Endothelial cell of umbilical vein (primary cell): ENCODE measurements at places on chromosomes 3 and 15.

- no peaks in the 10 kb centered on the region for H3K36me3 ChIP-seq
- H3K4me1 ChIP-seq: no peaks in the 10 kb centered on the region
Measured at GRCh38 chr15:73283366-73283962, 85.3 kb downstream of the HCN4 start.

DNA sequence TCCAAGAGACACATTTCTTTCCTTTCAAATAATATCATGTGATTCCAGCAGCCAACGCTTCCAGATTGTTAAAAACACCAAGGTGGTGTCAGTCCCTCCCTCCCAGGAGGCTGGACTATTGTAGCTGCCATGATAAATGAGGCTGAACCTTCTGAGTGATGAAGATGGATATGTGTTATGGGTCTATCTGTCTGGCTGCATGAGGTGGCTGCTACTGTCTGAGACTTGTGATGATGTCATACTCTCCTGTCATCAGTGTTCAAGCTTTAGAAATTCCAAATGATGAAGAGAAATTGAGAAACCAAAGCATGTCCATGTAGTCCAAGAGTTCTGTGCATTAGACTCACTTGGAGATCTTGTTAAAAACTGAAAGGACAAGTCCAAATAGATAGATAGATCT lies 683.0 kb downstream of the NTRK3 start:
- DNase-seq: no peak
- H3K36me3 ChIP-seq: no peaks in the 10 kb centered on the region
- no peaks in the 10 kb centered on the region for H3K27me3 ChIP-seq

DNA sequence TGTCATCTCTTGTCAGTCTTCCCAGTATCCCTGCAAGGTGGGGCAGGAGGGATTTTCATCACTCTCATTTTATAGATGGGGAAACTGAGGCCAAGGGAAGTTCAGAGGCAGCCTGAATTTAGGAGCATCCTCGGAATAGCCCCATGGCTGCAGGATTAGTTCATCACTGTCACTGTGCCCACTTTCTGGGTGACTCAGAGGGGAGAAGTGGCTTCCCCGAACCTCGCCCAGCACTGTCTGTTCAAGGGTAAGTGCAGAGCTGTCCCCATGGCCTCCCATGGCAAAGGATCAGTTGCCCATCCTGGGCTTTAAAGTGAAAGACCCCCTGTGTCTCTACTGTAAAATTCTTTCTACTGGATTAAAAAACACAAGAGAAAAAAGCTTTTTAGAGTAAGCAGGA lies 60.0 kb upstream of the SEC13 start:
- H3K27me3 ChIP-seq: no peaks in the 10 kb centered on the region
- DNase-seq: no peak
- H3K27ac ChIP-seq: no peak overlapping the region
- no peak overlapping the region for H3K4me3 ChIP-seq
- H3K4me1 ChIP-seq: no peaks in the 10 kb centered on the region

DNA sequence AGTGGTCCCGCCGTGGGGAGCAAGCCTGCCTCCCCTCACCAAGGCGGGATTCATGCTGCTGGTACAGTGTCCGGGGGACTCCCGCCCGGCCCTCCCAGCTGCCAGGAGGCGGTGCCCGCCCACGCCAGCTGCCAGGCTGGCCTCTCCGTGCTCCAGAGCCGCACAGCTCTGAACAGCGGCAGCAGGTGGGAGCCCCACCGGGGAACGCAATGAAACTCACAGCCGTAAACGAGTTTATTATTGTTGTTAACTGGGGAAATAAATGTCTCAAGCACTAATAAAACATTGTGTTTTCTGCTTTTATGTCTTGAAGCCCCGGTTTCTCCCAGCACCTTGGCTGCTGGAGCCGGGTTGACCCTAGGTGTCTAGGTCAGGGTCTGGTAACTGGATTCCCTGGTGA lies 317.7 kb upstream of the TLE3 start:
- H3K4me1 ChIP-seq: no peaks in the 10 kb centered on the region
- no peak overlapping the region for H3K27ac ChIP-seq
- no peak overlapping the region for H3K4me3 ChIP-seq

DNA sequence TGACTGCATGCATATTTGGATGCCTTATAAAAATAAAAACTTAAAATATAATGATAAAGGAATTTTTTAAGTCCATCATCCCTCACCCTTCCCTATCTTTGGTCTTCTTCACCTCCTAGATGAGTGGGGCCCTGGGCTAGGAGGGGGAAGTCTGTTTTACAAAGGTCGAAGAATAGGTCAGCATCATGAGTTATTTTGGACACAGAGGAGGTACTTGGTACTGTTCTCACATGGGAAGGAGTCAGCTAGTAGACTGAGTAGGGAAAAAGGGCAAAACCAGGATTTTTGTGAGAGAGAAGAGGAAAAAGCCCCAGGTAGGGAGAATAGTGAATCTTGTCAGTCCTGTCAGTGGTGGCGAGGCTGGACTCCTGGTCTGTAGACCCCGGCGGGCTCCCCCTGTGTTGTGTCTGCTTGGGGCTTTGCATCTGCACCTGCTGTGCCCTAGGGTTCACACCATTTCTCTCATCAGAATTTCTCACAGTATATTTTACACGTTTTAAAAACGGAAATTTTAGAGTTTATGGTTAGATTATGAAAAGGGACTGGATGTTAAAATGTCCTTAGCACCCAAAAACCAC lies 17.2 kb downstream of the GCSAM start:
- DNase-seq: no peak
- H3K27me3 ChIP-seq: no peaks in the 10 kb centered on the region
- no peak overlapping the region for H3K4me3 ChIP-seq
- H3K4me1 ChIP-seq: peaks cover 7% of the 10 kb centered on the region
- no peak overlapping the region for H3K27ac ChIP-seq
- H3K36me3 ChIP-seq: no peaks in the 10 kb centered on the region

- no peak overlapping the region for H3K4me3 ChIP-seq
- no peaks in the 10 kb centered on the region for H3K36me3 ChIP-seq
- H3K27ac ChIP-seq: no peak overlapping the region
- H3K4me1 ChIP-seq: no peaks in the 10 kb centered on the region
- H3K27me3 ChIP-seq: no peaks in the 10 kb centered on the region
- peak; percentile 8 for DNase-seq
Measured at GRCh38 chr15:61974759-61975158, 85.5 kb downstream of the VPS13C start.

DNA sequence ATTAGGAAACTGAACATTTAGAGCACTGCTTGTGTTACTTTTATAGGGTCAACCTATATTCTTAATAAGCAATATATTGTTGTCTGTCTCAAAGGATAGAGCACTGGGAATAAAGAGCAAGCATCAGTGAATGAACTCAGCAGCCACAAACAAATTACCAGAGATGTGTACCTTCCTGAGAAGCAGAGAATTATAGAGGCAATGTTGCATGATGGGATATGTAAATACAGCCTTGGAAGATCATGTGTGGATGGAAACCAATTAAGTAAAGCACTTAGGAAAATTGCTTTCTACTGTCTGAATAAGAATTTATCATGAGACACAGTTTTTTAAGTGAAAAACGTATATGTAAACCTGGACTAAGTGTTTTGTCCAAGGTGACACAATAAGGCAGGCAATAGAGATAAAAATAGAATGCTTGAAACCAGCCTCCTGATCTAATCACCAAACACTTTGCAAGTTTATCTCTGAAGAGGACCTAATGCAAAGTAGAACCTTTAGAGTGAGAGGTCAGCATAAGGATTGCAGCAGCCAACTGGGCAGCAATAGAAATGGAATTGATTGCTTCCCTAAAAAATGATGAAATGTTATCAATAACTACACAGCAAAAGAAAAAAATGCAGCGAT lies 848.0 kb downstream of the TUSC7 start:
- H3K4me1 ChIP-seq: no peaks in the 10 kb centered on the region
- H3K27me3 ChIP-seq: no peaks in the 10 kb centered on the region
- H3K4me3 ChIP-seq: no peak overlapping the region
- H3K27ac ChIP-seq: no peak overlapping the region
- no peak for DNase-seq

DNA sequence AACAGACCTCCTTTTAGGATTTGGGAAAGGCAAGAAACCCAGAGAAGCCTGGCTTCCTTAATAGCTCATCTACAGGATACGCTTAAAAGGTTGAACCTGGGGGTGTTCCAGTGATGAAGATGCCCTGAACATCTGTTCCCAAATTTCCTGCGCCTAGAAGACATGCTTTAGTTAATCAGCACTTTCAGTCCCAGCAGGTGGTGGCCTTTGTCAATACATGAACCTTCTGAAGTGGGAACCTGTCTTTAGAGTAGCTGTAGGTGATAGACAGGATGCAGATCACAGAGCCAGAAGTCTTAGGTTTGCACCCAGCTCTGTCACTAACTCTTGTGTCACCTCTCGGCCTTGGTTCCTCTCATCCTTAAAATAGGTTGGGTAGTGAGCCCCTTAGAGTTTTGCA lies 149.7 kb upstream of the SYNPR start:
- no peak overlapping the region for H3K4me3 ChIP-seq
- no peaks in the 10 kb centered on the region for H3K27me3 ChIP-seq

DNA sequence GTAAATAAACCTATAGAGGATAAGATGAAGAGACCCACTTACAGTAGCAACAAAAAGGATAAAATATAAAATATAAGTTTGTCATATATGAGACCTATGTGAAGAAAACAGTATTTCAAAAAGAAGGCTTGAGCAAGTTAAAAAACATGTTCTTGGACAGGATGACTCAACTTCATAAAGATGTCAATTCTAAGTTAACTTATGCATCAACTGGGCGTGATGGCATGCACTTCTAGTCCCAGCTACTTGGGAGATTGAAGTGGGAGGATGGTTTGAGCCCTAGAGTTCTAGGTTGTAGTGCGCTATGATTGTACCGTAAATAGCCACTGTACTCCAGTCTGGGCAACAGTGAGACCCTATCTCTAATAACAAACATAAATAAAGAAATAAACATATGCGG lies 59.7 kb downstream of the PDCD6IP start:
- no peak overlapping the region for H3K4me3 ChIP-seq
- H3K4me1 ChIP-seq: peaks cover 30% of the 10 kb centered on the region
- peaks cover 3% of the 10 kb centered on the region for H3K36me3 ChIP-seq
- H3K27me3 ChIP-seq: no peaks in the 10 kb centered on the region

- H3K4me1 ChIP-seq: no peaks in the 10 kb centered on the region
- H3K27ac ChIP-seq: no peak overlapping the region
- H3K36me3 ChIP-seq: no peaks in the 10 kb centered on the region
- H3K4me3 ChIP-seq: no peak overlapping the region
Measured at GRCh38 chr15:66950114-66950513, 115.3 kb upstream of the SMAD3 start.

DNA sequence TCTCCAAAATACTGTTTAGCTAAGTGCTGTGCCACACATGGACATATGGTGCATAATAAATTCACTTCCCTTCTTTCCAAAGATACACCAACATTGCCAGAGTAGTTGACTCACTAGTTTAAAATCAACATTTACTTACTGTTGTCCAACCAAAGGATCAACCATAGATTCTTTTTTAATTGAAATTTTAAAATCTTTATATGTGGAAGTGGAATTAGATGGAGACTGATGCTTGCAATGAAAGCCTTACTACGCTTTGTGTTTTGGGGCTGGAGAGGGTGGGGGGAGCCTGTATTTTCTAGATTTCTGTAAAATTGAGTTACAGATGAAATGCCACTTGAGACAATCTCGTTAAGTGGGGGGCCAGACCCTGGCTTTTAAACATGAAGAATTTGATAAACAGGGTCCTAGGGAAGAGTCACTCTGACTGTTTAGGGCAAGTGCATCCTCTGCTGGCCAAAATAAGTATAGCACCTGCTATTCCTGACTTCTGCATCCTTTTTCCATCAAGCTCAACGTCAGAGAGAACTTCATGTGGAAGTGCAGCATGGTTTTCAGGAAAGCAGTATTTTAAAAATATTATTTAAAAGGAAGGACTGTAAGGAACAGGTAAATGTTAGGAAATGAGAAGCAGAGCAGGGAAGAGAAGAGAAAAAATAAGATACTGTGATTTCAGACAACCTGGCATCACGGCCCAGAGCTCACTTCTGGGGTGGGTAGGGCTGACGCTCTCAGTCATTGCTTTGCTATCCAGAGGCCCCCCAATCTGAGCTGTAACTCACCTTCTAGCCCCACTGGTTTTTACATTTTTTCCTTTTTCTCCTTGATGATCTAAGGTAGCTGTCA lies 76.7 kb downstream of the BOC start:
- H3K27me3 ChIP-seq: no peaks in the 10 kb centered on the region
- H3K4me3 ChIP-seq: no peak overlapping the region
- H3K4me1 ChIP-seq: peaks cover 8% of the 10 kb centered on the region
- no peak overlapping the region for H3K27ac ChIP-seq
- H3K36me3 ChIP-seq: no peaks in the 10 kb centered on the region
- peak; percentile 75 for DNase-seq

GRCh38 chr3:57164217-57164656 lies 916 bp downstream of the IL17RD start:
- peak overlapping the region; percentile 1 for H3K4me3 ChIP-seq
- H3K27ac ChIP-seq: no peak overlapping the region
- H3K36me3 ChIP-seq: no peaks in the 10 kb centered on the region

DNA sequence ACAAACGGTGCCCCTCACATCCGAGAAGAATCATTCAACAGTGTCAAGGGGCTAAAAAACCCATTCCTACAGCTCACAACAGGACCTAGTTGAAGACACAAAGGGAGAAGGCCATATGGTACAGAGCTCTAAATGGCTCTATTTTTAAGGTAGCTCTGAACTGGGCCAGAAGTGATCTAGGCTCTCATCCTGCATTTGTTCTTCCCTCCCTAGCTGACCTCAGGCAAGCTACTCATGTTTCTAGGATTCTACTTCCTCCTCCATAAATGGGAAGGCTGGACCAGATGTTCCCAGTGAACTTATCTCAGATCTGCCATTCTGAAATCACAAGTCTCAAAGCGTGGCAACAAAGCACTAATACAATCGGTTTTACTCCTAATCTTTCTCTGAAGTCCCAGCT lies 62.3 kb downstream of the CPNE4 start:
- H3K27ac ChIP-seq: no peak overlapping the region
- H3K4me3 ChIP-seq: no peak overlapping the region
- H3K27me3 ChIP-seq: no peaks in the 10 kb centered on the region
- no peaks in the 10 kb centered on the region for H3K36me3 ChIP-seq

DNA sequence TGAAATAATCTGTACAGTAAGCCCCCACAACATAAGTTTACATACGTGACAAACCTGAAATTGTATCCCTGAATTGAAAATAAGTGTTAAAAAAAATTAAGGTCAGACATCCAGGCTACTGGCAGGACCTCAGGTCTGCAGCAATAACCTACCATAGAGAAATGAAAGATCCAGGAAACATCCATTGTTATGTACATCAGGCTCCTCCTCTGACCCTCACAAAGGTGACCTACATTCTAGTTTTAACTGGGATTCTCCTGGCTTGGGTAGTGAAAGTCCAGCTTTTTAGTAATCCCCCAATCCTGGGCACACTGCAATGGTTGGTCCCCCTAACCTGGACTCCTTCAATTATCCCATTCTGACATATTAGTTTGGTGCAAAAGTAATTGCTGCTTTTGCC lies 749.6 kb upstream of the LMCD1 start:
- no peak overlapping the region for H3K27ac ChIP-seq
- no peaks in the 10 kb centered on the region for H3K36me3 ChIP-seq
- H3K4me1 ChIP-seq: no peaks in the 10 kb centered on the region
- no peak for DNase-seq
- no peak overlapping the region for H3K4me3 ChIP-seq

DNA sequence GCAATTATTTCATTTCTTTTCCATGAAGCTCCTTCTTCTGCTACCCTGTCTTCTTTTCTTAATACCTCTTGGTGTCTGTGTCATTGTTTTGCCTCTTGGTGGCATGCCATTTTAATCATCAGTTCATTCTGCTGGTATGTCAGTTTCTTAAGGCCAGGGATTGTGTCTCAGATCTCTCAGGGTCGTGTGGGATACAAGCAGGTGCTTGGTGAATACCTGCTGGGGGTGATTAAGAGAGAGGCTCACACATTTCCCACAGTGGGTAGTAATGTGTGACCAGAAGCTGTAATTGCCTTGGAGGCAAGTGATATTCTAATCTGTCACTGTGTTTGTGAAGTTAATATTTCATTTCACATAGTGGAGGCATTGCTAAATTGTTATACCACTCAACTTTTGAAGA lies 361.4 kb upstream of the TRIM42 start:
- no peak overlapping the region for H3K27ac ChIP-seq
- no peaks in the 10 kb centered on the region for H3K36me3 ChIP-seq
- no peak for DNase-seq
- H3K4me3 ChIP-seq: no peak overlapping the region
